ENCODE measurements at places on chromosomes 4 and X.

DNA sequence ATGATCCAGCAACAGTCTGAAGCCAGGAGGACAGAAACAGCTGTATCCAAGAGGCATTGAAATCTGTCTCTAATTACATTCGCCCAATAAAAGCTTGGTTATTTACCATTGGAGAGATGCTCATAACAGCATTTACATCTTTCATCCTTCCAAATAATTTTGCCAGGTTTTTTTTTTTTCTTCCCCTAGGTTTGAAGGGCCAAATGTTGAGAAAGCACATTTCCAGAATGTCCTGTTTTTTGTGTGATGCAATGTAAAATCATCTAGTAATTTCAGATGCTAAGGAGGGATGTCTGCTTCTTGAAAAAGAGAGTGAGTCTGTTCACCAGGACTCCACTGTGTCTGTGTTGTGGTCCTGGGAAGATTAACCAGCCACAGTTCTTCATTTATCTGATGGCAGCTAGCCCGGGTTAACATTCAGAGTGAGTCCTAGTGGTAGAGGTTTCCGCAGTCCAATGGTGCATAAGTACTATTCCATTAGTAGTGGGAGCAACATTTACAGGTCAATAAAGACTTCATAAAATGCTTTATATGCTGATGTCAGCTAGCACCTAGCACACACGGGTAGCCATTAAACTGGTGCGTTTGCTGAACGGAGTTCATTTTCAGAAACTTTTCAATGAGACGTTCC is 406.8 kb downstream of the STIM2 start:
- DNase-seq = no peak

- DNase-seq = no peak
Measured at GRCh38 chr4:109044431-109044830, 258.0 kb downstream of the COL25A1 start.

DNA sequence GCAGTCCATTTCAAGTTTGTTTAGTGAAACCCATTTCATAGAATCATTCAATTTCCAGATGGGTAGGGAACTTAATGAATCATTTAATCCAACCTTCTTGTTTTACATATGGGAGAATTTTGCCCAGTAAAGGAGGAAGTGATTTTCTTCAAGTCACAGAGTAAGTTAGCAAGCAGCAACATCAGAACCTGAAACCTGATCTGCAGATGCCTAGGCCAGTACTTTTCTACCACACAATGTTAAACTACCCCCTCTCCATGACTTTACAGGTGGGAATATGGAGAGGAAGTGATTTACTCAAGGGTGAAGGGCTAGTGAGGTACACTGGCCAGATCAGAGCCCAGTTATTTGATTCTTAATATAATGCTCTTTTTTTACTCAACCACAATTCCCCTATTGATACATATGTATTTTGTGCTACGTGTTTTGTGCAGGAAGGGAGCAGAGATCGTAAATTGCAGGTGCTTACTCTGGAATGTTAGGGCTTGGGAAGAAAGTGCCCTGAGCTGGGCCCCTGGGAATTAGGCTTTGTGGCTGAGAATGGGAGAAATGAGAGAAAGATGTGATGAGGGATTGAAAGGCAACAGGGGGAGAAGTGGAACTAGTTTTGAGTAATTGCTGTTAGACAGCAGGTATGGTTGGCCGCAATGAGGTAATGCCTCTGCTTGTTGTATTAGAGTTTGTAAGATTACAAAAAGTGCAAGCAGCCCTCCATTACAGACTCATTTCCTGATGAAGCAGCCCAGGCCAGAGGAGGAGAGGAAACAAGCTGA is 6.8 kb downstream of the LHFPL1 start:
- no peak for DNase-seq

- no peak for DNase-seq
Measured at GRCh38 chrX:85109235-85109634, 105.6 kb downstream of the APOOL start.

DNA sequence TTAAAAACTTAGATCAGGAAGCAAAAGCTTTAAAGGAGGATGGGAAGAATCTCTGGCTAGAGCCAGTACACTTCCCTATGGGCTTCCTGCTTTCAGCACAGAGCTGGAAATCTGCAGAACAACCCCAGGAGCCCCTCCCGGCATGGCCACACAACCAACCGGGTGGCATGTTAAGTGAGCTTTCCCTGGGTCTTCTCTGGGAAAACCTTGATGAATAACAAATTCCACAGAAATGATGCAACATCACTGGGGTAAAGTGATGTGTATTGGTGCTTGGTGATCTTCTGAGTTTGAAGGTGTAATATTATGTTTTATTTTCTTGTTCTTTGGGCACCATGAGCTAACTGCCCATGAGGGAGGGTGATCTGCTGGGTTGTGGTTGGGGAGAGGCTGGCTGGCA is 22.1 kb downstream of the NHS start:
- DNase-seq = no peak

- no peak for DNase-seq
Measured at GRCh38 chr4:136818811-136819330, 713.4 kb downstream of the PCDH18 start.

DNA sequence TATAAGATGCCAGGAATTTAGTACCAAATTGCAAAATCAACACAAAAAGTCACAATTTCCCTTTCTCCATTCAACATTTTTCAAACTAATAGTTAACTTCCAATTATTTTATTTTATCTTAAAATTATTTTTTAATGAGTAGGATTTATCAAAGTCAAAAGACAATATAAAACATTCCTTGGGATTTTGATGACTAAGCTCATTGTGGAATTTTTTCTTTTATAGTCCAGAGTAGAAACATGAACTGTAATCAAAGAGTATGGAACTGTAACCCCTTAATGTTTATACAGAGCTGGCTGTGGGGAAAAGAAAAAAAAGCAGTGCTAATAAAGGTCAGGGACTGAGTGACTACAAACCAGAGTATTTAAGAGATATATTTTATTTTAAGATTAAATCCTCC is 368.6 kb upstream of the CPXCR1 start:
- no peak for DNase-seq

DNA sequence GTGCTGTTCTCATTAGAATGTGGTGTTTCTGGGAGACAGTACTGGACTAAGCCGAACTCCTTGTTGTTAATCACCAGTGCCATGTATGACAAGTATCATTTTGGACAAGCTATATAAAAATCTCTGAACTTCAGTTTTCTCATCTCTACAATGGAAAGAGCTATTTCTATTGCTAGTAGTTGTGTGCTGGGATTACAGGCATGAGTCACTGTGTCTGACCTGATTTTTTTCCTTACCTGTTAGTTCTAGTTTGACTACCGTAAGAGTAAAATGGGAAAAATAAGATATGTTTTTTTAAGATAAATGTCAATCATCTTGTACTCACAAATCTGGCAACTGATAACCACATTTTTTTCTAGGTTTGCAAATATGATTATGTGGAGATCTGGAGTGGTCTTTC is 192.3 kb downstream of the TLL1 start:
- no peak for DNase-seq

DNA sequence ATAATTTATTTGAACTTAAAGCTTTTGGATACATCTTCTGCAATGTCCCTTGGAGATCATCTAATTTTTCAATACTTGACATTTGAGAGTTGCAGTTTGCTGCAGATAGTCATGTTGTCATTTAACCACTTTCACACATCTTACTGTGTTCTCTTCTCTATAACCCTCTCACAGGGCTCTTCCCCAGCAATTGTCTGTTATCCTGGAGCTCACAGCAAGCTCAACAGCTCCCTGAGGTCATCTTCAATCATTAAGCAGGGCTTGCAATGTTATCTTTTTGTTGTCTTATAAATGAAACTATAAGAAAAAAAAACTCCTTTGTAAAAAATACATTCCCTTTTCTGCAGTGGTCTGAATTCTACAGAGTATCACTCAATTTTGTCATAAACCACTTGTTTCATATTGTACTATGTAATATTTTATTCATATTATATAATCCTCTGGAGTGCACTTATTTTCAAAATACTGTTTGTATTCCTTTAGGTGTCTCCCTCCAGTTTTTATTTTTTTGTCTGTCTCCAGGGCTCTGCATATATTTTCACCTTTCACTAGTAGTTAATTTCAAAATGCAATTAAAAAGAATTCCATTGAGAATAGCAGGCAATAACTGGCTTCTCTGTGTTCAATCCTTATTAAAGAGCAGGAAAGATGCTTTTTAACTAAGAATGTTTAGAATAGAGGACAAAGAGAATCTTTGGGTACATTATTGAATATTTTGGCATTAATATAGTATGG is 106.3 kb upstream of the ARSJ start:
- DNase-seq = no peak

- no peak for DNase-seq
Measured at GRCh38 chr4:133493241-133493640, 344.1 kb downstream of the PCDH10 start.

DNA sequence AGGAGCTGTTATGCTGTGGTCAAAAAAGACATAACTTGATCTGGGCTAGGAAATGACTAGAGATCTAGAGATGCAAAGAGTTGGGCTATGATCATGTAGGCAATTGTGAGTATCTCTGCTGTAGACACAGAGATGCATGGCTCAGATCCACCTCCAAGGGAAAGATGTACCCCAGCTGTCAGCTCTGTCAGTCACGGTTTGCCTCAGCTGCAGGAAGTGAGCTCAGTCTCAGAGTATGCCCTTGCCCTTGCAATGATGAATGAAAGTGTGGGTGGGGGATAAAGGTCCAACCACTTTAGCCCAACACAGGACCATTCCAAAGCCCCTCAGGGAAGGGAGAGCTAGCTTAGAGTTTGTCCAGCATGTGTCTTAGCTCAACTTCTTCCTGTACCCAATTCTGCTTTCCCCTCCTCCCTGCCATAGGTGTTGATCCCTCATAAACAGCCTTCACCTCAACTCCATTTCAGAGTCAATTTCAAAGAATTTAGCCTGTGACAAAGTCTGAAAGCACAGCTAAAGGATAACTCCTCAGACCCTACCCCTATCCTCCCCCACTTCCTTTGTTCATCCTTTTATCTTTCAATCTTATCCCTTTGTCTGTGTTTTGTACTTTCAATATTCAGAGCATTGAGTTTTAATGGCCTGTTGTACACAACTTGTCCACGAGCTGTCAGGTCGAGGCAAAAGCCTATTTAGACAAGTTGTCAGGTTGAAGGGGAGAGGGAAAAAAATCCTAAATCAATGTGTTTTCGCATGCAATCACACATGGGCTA is 90.6 kb downstream of the MID1IP1 start:
- no peak for DNase-seq

- DNase-seq = peak; percentile 10
Measured at GRCh38 chr4:37803348-37803973, 23.0 kb upstream of the PGM2 start.

DNA sequence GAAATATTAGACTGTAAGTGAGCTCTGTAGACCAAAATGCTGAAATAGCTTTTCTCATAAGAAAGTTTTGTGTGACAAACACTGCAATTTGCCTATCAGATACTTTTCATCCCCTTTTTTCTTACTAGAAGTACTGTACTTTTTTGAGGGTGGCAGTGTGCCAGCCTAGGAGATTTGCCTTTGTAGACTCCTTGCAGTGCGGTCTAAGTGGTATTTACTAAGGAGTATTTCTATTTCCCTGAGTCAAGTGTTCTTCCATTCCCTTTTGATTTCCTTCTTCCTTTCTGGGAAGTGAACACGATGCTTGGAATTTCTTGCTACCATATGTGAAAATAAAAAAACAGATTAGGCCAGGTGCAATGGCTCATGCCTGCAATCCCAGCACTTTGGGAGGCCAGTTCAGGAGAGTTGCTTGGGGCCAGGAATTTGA is 34.6 kb downstream of the PDLIM5 start:
- DNase-seq = peak; percentile 30

- no peak for DNase-seq
Measured at GRCh38 chr4:172819353-172819752, 349.3 kb upstream of the GALNT7 start.

DNA sequence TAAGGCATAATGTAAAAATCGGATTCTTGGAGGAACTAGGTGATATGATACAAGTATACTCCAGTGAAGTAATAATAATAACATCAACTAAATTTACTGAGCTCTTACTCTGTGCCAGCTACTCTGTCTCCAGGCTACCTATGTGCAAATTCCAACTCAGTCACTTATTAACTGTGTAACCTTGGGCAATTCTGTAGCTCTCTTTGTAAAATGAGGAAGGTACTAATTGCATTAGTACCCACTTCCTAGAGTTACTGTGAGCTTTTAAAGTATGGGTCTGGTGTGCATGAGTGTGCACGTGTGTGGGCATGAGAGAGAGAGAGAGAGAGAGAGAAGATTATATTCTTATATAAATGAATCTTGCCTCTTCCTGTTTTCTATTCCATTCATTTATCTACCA is 169.9 kb downstream of the KCNIP4 start:
- no peak for DNase-seq

DNA sequence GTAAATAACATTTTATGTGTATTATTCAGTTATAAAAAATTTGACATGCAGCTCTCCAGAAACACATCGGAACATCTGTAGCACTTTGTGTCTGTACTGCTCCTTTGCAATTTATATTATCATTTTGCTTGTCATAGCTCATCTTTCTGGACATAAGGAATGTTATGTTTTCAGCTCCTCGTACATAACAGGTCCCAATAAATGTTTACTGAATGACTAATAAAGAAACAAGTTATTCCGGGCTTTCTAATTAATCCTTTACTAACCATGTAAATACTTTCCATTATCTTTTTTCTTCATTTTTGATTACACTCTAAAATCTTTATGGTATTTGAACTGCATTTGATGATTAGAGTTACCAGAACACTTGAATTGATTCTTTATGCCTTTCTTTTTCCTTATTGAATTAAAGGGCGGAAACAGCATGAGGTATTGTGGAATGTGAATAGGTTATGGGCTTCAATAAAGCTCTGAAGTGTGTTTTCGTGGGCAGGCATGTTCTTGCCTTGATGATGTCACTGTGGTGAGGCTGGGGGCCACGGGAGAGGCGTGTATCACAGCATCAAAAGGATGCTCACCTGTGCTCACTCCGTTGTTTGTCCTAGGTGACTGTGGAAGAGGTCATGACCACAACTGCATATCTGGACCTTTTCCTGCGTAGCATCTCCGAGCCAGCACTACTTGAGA is 131.6 kb downstream of the GATB start:
- no peak for DNase-seq

DNA sequence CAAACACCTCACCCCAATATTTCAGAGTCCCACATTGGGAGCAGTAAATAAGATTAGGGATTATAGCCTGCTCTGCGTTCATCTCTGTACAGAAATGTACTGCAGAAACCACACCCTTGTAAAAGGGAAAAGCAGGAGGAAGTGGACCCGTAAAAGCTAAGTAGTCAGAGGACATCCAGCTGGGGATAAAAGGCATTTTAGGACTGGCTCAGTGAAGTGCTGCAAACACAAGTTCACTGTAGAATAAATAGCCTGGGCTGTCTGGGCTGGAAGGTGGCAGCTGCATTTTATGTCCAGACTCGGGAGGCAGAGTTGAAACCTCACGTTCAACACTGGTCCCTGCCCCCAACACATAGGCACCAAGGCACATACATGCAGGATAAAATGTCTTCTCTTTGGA is 178.7 kb upstream of the FAT1 start:
- no peak for DNase-seq
